Activated CD4-positive, alpha-beta memory T cell treated with anti-CD3 and anti-CD28 coated beads, Interleukin-2, amount 10 ng/mL, durations not matched to agents 7 days and 5 days (primary cell): ENCODE measurements at places on chromosomes 5 and 9. TPM values are rescaled to one million over a fixed set of nuclear protein-coding genes. Genes with fewer than 3 reads are reported as not detected.

AJM1 gene
- 8.7 TPM for total RNA-seq

NAIF1 gene
- 12.0 TPM for total RNA-seq

SLC36A3 gene
- total RNA-seq, result not detected

PCDHB11 gene
- not detected for total RNA-seq

C6 gene
- total RNA-seq, result not detected

CERCAM gene
- 1.3 TPM for total RNA-seq

NEURL1B gene
- total RNA-seq, result 3.3 TPM

SLC34A3 gene
- not detected for total RNA-seq

GIN1 gene
- total RNA-seq, result 9.6 TPM

NTNG2 gene
- 5.9 TPM for total RNA-seq

CCDC180 gene
- 5.1 TPM for total RNA-seq

WNT8A gene
- not detected for total RNA-seq

HAVCR1 gene
- total RNA-seq, result 3.7 TPM

WDR31 gene
- total RNA-seq, result 0.85 TPM

DOK3 gene
- total RNA-seq, result 2.4 TPM

CTNNAL1 gene
- total RNA-seq, result 13.3 TPM

ANKS6 gene
- 4.7 TPM for total RNA-seq

NTRK2 gene
- 2.2 TPM for total RNA-seq

LPAR1 gene
- not detected for total RNA-seq

ANKRD34B gene
- not detected for total RNA-seq

CDC20B gene
- total RNA-seq, result 0.13 TPM

TRIM36 gene
- total RNA-seq, result 0.45 TPM

FAM221B gene
- not detected for total RNA-seq

ALDH1A1 gene
- total RNA-seq, result not detected

CDH12 gene
- not detected for total RNA-seq

SOHLH1 gene
- not detected for total RNA-seq

TMC1 gene
- total RNA-seq, result 0.28 TPM
